ENCODE measurements at places on chromosomes 5 and 9.

DNA sequence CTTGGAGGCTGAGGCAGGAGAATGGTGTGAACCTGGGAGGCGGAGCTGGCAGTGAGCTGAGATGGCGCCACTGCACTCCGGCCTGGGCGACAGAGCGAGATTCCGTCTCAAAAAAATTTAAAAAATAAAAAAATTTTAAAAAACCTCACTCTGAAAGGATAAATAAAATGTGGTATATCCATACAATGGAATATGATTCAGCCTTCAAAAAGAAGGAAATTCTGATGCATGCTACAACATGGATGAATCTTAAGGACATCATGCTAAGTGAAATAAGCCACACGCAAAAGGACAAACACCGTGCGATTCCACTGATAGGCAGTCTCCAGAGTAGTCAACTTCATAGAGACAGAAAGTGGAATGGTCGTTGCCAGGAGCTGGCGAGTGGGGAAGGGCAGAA lies 8.4 kb downstream of the DBN1 start:
- DNase-seq, result no peak

GRCh38 chr9:133558191-133559126 lies 24.0 kb downstream of the ADAMTSL2 start:
- peak; percentile 74 for DNase-seq

GRCh38 chr5:127941646-127942045 lies 141.9 kb upstream of the SLC12A2 start:
- no peak for DNase-seq

- peak; percentile 56 for DNase-seq
Observed at GRCh38 chr9:121861501-121862180, 210.2 kb downstream of the DAB2IP start.

DNA sequence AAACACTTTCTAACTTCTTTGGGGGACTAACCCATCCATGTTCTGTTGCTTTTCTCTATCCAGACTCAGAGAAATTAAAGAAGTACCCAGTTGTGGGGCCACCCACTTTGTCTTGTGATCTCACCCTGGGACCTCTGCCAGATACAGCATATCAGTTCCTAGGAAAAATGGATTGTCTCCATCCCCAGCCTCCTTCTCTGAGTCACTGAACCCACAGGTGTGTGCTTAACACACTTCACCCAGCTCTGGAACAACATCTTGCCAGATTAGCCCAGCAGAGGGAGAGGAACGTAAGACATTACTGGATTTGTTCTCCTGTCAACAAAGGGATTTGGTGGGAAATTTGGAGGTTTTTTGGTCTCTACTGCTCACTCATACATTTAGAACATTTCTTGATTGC lies 19.2 kb downstream of the FAM240B start:
- no peak for DNase-seq

GRCh38 chr5:141586246-141586645 lies 32.6 kb downstream of the DIAPH1 start:
- no peak for DNase-seq

DNA sequence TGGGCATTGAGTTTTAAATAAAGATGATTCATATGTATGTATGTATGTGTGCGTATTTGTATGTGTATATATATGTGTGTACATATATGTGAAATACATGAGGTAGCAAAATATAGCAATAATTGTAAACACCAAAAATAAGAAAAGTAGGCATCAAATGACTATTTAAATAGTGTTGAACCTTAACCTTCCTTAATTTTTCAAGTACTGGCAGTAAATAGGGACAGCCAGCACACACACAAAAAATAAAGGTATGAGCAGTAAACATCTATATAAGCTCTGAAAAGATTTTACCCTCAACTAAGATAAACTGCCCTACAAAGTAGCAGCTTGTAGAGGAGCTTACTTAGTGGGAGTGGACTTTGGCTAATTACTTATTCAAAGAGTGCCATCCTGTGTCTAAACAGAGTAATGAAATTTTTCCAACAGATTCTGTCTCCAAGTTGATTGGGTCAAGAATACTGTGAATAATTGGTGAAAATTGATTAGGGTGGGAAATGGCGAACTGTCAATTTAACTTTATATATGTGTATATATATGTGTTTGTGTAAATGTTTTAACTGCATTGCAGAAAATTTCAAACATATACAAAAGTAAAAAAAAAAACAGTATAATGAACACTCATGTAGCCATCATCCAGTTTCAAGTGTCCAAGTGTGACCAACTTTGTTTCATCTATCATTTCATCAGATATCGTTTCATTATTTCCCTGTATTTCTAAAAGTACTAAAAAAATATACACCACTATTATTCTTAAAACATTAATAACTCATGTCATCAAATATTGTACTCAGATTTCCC lies 2.0 kb upstream of the ADAMTS6 start:
- no peak for DNase-seq

DNA sequence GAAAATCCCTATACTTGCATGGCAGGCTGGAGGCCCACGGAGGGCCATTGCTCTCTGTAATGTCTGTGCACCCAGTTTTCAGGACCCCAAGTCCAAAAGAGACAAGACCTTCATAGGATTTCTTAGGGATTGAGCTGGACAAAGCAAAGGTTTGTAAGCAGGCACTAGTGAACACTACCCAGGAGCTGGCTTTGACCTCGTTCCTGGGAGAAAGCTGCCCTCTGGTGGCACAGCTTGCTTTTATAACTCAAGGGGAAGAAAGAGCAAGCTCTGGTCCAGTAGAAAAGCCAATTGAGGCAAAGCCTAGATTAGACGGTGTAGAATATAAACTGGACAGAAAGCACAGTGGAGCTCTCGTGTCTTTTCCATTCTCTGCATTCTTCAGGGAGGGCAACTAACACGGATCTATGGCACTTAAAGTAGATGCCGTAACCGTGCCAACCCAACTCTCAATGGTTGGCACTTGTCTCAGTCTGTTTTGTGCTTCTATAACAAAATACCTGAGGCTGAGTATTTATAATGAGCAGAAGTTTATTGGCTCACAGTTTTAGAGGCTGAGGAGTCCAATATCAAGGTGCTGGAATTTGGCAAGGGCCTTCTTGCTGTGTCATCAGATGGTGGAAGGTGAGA lies 7.9 kb downstream of the GABRP start:
- DNase-seq, result peak; percentile 67

GRCh38 chr9:109652971-109653370 lies 127.0 kb upstream of the PALM2AKAP2 start:
- peak; percentile 22 for DNase-seq

DNA sequence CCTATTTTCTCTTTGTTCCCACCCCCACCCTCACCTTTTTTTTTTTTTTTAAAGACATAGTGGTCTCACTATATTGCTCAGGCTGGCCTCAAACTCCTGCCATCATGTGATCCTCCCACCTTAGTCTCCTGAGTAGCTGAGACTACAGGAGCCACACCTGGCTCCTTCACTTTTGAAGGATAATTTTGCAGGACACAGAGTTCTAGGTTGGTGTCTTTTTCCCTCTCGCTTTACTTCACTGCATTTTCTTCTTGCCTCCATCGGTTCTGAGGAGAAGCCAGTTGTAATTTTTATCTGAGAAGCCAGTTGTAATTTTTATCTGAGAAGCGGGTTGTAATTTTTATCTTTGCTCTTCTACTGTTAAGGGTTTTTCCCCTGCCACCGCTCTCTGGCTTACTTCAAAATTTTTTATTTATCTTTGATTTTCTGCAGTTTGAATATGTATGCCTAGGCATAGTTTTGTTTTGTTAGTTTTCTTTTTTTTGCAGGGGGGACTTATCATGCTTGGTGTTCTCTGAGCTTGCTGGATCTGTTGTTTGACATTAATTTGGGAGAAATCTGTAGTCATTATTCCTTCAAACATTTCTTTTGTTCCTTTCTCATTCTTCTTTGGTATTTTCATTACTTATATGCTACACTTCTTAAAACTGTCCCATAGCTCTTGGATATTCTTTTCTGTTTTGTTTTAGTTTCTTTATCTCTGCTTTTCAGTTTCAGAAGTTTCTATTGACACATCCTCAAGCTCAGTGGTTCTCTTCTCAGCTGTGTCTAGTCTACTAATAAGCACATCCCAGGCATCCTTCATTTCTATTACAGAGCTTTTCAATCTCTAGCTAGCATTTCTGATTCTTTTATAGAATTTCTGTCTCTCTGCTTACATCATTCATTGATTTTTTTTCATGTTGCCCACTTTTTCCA lies 148.2 kb upstream of the CHD1 start:
- no peak for DNase-seq

DNA sequence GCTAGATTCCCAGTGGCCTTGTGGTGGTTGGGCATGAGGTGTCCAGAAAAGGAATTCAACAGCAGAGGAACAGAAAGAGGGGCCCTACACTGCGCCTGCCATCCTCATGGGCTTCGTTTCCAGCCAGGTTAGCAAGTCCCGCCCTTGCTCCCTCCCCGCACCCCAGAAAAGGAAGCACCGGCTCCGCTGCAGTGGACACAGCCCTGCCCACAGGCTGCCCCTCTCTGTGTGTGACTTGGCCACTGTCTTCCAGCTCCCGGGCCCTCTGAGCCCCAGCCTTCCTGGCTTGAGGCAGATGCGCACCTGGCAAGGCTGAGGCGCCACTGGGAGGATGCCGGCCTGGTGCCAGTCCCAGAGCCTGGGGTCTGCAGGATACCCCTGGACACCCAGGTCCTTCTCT lies 305.0 kb upstream of the IRX4 start:
- DNase-seq, result no peak

DNA sequence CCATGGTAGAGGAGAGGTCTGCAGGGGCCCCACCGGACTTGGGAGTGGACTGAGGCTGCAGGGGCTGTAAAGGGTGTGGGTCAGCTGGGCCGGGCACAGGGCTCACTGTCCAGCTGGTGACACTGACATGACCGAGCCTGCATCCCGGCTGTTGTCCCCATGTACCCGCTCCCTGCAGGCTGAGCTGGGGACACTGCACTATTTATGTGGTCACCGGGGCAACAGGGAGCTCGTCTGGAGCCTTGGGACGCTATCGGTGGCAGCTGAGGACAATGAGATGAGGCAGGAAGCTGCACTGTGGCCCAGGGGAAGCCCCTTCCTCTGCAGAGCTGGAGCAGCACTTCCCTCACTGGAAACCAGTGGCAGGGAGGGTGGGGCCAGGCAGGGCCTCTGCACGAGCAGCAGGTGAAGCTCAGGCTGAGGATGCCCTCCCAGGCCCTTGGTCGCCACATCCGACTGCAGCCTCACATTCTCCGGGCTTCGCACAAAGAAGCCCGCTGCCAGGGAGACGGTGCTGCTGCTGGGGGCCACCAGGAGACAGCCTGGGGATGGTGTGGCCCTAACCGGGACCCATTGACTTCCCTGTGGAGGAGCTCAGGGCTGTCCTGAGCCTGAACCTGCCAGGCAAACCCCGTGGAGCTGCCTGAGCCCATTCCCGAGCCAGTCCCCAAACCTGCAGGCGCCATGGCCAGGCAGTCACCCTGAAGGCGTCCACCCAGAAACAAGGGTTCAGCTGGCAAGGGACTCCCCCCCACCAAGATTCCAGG lies 26.4 kb downstream of the ZDHHC11B start:
- peak; percentile 91 for DNase-seq

DNA sequence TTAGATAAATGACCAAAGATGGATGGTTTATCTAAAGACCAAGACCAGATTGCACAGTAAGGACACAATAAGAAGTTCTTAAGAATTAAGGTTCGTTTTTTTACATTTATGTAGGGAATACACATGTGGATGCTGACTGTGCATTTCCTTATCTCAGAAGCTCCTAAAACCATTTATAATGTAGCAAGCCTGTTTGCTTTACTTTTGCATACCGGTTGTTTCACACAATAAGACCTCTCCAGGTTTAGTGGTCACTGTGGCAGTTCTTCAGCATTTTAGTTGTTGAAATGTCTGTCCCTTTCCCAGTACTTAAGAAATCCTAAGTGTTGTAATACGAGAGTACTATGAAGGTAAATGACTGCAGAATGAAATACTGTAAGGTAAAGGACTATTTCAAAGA lies 43.6 kb downstream of the BASP1 start:
- DNase-seq, result no peak

DNA sequence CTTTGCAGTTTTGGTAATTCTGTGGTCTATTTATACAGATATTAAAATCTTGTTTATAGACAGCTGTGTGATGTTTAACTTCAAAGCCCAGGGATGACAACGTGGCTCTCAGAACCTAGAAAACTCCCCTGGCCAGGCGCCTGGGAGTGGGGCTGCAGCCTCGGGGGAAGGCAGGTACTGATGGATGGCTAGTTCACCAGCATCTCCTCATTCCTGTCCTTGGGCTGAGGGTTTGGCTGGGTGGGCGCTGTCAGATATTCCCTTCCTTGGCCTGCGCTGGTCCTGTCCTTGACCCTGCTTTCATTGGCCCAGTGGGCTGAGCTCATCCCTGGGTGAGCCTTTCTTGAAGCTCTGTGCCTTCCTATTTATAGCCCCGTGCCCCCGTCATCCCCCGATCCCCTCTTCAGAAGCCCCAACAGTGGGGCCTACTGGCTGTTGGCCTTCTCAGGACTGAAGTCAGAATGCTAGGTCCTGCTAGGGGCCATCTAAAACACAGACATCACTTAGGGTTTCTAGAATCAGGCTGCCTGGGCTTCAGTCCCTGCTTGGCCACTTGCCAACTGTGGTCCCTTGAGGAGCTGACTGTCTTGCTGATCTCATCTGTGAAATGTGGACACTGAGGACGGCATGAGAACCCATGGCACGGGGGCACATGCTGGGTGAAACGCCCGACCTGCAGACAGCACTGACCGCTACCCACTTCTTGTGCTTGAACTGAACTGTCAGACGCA lies 20.9 kb downstream of the SH3GLB2 start:
- peak; percentile 55 for DNase-seq

DNA sequence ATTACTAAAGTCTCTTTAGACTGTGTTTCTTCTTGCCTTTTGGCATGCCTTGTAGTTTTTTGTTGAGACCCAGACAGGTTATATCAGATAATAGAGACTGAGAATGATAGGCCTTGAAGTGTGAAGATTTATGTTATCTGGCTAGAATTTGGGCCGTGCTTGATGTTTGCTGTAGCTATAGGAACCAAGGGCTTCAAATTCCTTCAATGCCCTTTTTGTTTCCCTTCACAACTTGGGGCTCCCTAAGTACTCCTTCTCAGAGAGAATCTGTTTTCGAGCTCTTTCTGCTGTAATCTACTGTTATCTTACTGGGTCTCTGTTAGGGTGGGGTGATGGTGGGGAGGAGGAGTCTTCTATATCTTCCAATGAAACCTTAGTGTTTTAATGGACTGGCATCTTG lies 95.3 kb upstream of the CKMT2 start:
- no peak for DNase-seq

GRCh38 chr5:144352732-144353317 lies 182.2 kb downstream of the KCTD16 start:
- no peak for DNase-seq

- no peak for DNase-seq
Observed at GRCh38 chr5:125057912-125058826, 311.7 kb upstream of the ZNF608 start.

DNA sequence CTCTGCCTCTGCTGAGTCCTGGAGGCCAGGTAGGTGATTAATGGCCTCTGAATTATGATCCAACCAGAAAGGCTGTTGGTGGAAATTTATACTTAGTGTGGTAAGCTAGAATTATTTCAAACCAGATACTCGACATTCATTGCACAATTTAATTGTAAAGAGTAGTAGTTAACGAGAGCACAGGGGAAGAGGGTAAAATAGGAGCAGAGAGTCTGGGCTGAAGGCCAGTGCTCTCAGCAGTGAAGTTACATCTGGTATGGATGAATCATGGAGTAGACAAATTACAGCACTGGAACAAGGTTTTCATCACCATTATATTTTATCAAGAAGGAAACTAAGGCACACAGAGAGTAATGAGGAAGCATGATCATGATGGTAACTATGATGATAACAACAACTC lies 92.5 kb downstream of the TLR4 start:
- no peak for DNase-seq

- no peak for DNase-seq
Observed at GRCh38 chr5:84239494-84239893, 145.2 kb downstream of the EDIL3 start.

GRCh38 chr5:90477073-90477472 lies 2.4 kb downstream of the POLR3G start:
- no peak for DNase-seq

Measured in heart left ventricle (tissue), 16 donors.